ENCODE measurements at places on chromosomes 3 and 15.

DNA sequence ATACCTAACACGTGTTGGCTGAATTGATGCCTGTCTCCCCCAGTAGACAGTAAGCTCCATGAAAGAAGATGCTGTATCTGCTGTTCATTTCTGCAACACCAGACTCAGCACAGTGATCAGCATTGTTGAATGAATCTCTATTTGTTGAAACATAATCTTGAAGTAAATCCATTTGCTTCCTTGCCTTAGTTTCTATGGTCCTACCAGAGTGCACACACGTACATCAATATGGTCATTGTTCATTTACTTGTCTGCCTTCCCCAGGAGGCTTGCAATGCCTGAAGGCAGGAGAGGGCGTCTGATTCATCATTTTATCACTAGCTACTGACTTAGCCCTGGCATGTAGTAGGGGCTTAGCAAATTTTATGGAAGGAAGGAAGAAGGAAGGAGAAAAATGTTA, 19.2 kb downstream of the RBP2 start:
- DNase-seq = no peak

GRCh38 chr15:35757765-35758164, 211.8 kb upstream of the DPH6 start:
- DNase-seq = no peak

- DNase-seq = no peak
Measured at GRCh38 chr3:69186575-69187093, 64.2 kb upstream of the LMOD3 start.

GRCh38 chr3:46674031-46674845, 19.2 kb downstream of the ALS2CL start:
- no peak for DNase-seq

- no peak for DNase-seq
Measured at GRCh38 chr3:85576091-85576690, 617.4 kb downstream of the CADM2 start.

GRCh38 chr3:146505516-146505915, 36.2 kb upstream of the PLSCR2 start:
- DNase-seq = no peak

GRCh38 chr15:36334059-36334458, 245.4 kb upstream of the CDIN1 start:
- no peak for DNase-seq

DNA sequence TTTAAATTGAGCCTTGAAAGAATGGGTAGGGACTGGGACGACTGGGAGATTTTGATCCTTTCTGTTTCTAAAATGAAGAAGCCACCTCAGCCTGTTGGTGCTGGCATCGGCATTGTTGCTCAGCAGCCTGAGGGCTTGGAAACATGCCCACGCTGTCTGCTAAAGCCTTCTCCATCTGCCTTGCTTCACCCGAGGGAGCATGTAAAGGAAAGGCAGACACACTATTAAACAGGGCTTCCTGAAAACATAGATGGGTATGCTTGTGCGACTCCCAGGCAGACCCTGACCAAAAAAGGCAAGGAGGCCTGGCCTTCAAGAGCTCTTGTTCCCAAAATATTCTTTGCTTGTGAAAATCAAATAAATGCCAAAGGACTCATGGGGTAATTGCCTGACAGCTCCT, 84.2 kb upstream of the SLC4A7 start:
- DNase-seq = no peak

- DNase-seq = no peak
Measured at GRCh38 chr3:127089486-127090145, 103.3 kb upstream of the PRR23E start.

DNA sequence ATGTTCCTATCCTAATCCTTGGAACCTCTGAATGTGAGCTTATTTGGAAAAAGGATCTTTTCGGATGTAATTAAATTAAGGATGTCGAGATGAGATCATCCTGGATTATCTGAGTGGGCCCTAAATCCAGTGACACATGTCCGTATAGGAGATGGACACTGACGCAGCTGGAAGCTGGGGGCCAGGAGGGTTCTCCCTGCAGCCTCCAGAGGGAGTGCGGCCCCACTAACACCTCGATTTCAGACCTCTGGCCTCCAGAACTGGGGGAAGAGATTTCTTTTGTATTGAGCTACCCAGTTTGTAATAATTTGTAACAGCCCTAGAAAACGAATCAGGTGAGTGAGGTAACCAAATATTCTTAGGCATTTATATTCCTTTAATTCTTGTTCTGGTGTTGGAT, 2.5 kb downstream of the DNAJB8 start:
- DNase-seq = no peak

DNA sequence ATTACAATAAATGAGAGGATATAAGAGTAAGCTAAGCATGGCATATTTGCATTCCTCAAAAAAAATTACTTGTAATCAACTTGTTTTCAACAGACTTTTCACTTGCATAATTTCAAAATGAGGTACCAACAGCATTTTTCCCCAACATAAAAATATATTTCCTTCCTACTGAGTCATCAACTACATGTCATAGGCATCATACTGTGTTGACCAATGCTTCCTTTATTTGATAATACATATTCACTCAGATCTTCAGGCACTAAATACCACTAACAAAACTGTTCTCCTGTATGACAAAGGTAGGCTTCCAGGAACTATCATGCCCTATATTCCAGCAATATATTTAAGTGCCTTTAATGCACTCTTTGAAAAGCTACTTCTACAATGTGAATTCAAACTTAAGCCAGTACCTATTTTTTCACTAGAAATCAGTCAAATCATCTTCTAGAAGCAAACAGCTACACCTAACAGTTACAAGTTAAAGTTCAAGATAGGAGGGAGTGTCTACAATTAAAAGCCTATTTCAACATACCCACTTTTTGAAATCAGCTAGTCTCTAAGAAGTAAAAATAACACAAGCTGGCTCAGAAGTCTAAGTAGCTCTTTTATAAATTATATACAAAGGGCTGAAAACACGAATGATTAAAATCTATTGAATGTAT, 11.3 kb downstream of the ADAM10 start:
- DNase-seq = no peak

GRCh38 chr3:183261151-183261724, 8.2 kb downstream of the B3GNT5 start:
- no peak for DNase-seq

Measured in stimulated activated CD8-positive, alpha-beta memory T cell treated with anti-CD3 and anti-CD28 coated beads, Interleukin-4, amount 100 ng/mL, for 24 hours (primary cell).